ENCODE measurements at places on chromosomes 5 and 9. TPM values are rescaled to one million over a fixed set of nuclear protein-coding genes. Genes with fewer than 3 reads are reported as not detected.

DNA sequence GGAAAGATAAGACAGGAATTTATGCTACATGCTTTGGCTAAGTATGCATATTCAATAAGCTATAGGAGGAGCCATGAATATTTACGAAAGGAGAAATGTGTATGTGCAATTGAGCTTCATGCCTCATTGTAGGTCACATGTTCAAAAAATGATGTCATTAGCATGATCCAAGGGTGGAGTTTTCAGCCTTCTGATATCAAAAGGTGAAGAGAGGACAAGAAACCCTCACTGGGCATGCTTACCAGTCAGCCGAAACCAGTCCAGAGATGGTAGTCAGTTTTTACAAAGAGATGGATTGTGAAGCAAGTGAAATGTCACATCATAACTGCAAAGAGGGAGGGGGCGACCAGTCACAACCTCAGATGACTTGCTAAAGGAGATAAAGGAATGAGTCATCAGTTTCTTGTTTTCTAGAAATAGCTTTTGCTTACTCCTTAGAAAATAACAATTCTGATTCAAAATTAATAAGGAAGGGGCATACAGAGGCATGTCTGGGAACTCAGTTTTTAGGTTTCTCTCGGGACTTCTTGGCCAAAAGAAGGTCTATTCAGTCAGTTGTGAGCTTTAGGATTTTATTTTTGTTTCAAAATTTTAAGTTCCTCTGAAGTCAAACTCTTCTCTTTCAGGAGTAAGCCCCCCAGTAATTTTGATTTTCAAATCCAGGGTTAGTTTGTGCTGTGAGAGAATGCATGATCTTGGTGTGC lies 1067.8 kb upstream of the EDIL3 start:
- no peak for DNase-seq

DNA sequence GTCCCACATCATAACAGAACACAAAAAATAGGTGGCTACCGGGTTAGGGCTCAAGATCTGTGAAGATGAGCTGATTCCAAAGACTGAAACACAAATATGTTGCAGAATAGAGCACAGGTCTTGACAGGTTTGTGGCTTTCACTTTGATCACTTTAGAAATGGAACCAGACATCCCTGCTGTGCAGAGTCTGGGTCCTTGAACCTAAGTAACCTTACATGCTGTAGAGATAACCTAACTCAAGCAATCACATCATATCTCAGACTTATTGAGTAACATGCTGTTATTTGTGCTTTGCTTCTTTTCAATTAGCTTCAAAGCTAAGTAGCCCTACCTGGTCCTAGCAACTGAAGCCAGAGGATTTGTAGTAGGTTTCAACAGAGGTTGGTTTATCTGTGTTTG lies 24.3 kb downstream of the FBXW2 start:
- no peak for DNase-seq

DNA sequence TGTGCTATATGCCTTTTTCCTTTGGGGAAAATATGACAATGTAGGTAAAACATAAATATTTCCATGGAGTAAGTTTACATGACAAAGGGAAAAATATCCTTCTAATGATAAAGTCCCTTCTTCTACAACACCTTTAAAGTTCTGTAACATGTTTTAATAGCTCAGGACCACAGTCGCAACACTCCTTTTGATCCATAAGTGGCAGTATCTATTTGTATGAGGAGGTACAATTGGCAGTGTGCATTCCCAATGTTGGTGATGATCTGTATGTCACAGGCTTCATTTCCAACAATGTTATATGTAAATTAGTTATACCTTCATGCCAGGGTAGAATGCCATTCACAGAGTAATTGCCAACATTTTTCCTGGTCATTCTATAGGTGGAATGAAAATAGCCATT lies 127.1 kb upstream of the CCNH start:
- no peak for DNase-seq

C5orf58 gene
- not detected for total RNA-seq

DNA sequence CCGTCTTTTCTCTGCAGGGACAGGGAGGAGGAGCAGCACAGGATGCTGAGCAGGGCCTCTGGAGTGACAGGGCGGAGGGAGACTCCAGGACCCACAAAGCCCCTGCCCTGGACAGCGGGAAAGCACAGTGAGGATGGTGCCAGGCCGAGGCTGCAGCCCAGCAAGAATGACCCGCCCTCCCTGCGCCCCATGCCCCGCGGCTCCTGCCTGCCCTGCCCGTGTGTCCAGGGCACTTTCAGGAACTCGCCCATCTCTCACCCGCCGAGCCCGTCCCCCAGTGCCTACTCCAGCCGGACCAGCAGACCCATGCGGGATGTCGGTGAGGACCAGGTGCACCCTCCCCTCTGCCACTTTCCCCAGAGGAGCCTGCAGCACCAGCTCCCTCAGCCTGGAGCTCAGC lies 9.1 kb upstream of the EXOC3 start:
- DNase-seq: no peak

- DNase-seq: no peak
Measured at GRCh38 chr5:10459080-10460055, 17.7 kb downstream of the ROPN1L start.

LEAP2 gene
- total RNA-seq: 1.2 TPM

- DNase-seq: no peak
Measured at GRCh38 chr5:179786861-179787260, 6.9 kb upstream of the LTC4S start.

DNA sequence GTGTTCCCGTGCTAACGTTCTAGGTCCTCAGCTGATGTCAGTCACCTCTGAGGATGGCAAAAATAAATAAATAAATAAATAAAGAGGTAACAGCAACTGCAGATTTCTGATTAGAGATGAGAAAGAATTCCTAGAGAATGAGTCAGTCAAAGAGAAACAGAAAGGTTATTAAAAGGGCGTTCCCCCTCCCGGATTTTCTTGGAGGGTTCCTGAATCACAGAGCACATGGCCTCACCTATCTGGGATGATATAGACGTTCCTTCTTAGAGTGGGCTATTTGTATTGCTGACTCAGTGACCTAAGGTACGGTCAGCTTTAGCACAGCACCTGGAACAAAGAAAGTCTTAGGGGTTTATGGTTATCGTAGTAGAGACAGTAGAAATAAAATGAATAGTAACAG lies 30.6 kb downstream of the HTR4 start:
- DNase-seq: no peak

IL3 gene
- not detected for total RNA-seq

TOPORS gene
- 4.3 TPM for total RNA-seq

Data from pancreas (tissue), 10 donors.